ENCODE measurements at places on chromosomes 12 and 14. TPM values are rescaled to one million over a fixed set of nuclear protein-coding genes. Genes with fewer than 3 reads are reported as not detected.

GRCh38 chr12:72295744-72296143, 23.6 kb downstream of the TRHDE start:
- no peak for DNase-seq

DNA sequence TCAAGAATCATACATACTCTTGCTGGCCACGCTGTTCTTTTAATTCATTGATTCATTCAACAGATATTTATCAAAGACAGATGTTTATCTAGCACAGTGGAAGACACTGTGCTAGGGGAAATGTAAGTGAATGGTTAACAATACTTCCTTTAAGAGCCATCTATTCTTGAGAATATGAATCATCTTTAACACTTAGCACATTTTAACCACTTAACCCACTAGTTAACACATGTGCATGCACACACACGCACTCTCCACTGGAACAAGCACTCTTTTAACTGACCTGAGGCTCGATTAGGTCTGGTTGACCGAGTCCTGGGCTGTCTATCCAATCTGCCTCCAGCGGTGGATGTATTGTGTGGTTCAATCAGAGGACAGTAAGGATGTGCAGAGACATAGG, 34.6 kb downstream of the LMNTD1 start:
- DNase-seq = no peak

The C14orf39 gene
- not detected for polyA plus RNA-seq

- DNase-seq = no peak
Observed at GRCh38 chr12:127716166-127716565, 550.8 kb upstream of the TMEM132C start.

DNA sequence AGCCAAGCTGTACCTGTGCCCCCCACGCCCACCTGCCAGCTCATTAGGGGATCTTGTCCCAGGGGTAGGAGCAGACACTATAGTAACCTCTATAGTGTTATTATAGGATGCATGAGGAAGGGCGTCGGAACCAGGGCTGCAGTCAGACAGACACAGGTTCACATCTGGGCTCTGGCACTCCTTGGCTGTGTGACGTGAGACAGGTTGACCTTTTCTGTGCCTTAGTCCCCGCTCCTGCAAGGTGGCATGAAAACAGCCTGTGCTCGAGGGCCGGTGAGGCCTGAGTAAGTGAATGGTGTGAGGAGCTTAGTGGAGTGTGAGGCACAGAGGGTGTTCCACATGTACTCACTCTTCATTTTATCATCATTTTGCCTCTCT, 19.0 kb downstream of the ASB2 start:
- no peak for DNase-seq

GRCh38 chr12:124321556-124322270, 26.8 kb downstream of the RFLNA start:
- no peak for DNase-seq

DNA sequence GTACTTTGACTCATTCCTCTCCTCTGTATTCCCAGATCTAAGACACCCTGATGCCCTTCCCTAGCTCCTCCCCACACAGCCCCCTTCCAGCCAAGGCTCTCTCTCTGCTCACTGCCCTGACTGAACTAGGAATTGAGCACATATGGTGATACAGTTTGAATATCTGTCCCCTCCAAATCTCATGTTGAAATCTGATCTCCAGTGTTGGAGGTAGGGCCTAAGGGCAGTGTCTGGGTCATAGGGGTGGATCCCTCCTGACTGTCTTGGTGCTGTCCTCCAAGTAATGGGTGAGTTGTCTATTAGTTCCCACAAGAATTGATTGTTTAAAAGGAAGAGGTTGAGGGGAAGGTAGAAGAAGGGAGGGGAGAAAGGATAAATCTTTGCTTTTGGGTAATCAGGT, 17.4 kb downstream of the CMKLR1 start:
- DNase-seq = no peak

GRCh38 chr12:12376646-12377448, 20.0 kb downstream of the BORCS5 start:
- no peak for DNase-seq

DNA sequence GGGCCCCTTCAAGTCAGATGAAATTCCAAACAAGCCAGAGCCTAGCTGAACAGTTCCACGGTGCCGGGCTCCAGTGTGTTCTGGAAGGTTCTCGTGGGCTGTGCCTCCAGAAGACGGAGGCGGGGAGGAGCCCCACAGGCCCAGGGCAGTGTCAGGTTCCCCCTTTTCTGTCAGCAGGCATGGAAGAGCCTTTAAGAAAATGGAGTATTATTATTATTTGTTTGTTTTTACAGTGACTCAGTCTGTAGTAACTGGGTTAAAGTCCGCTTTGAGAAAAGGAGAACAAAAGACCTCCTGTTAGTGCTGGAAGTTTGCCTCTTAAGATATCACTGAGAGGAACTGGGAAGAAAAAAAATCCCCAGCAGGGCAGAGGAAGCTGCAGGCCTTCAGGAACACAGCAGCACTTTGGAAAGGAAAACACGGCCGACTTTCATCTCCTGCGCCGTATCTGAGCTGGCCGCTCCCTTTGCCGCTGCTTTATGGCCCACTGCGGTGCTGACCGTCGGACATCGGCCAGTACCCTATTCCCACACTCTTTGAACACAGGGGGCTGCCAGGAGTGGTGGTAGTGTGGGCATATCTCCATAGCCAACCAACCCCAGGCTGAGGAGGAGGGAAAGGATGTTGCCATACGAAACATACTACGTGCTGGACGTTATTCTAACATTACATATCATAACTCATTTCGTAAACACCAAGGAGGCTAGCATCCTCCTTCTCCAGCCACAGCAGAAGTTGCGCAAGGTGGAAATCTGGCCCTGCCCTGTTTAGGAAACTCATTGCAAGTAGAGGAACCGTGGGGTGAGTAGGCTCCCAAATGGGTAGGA, 194.0 kb downstream of the ZFP36L1 start:
- peak; percentile 93 for DNase-seq

The DTX1 gene
- 1.2 TPM for polyA plus RNA-seq

- no peak for DNase-seq
Observed at GRCh38 chr14:24436355-24437019, 6.1 kb downstream of the SDR39U1 start.

The KRT71 gene
- not detected for polyA plus RNA-seq

The CPNE6 gene
- polyA plus RNA-seq = 0.16 TPM

- no peak for DNase-seq
Observed at GRCh38 chr14:61536661-61537562, 158.4 kb upstream of the HIF1A start.

- no peak for DNase-seq
Observed at GRCh38 chr12:124208489-124208888, 86.4 kb upstream of the RFLNA start.

- no peak for DNase-seq
Observed at GRCh38 chr14:94474581-94475031, 1.4 kb downstream of the SERPINA9 start.

GRCh38 chr14:100149851-100150611, 9.4 kb downstream of the DEGS2 start:
- DNase-seq = no peak

- peak; percentile 12 for DNase-seq
Observed at GRCh38 chr14:104804481-104805325, 3.8 kb downstream of the ZBTB42 start.
